ENCODE measurements at places on chromosomes 1 and 21.

DNA sequence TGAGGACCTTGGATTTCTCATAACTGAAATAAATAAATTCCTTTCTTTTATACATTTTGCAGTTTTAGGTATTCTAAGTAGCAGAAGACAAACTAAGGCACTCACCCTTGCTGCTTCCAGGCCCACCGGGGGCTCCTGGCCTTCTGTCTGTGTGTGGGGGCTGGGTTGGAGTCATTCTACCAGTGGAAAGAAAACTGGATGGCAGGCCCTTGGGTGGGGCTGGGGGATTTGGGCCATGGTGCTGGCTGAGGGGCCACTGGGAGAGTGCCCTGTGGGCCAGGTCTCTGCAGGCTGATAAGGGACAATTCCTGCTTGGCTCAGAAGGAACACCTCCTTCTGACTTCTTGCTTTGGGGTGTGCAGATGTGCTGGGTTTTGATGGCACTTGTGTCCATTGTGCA lies 54.0 kb upstream of the CSF3R start:
- no peak for DNase-seq

DNA sequence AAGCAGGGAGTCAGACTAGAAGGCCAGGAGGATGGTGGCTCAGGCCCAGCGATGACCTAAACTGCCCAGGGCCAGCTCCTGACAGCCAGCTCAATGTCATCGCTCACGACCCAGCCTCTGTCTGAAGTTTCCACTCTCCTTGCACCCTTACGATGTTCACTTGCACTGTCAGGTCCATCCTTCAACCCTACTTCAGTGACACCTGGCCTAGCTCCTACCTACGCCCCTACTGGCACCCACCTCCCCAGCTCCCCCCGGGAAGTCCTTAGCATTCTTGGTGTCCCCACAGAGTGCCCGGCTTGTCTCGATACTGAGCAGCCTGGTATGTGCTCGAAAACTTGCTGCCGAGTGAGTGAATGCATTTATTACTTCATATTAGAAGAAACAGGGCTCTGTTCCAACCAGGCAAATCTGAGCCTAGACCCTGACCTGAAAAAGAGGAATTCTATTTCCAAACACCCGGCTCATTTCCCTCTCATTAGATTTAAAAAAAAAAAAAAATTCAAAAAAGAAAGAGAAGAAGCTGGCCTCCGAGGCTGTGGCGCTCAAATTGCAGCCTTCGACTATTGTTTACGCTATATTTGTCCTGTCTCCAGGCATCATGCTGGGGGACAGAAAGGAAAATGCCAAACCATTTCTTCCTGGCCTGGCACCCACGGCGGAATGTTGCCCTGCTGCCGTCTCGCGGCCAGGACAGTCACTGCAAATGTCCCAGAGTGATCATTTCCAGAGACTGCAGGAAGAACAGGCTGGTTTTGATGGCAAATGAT lies 29.8 kb upstream of the LRRC38 start:
- DNase-seq, result no peak

DNA sequence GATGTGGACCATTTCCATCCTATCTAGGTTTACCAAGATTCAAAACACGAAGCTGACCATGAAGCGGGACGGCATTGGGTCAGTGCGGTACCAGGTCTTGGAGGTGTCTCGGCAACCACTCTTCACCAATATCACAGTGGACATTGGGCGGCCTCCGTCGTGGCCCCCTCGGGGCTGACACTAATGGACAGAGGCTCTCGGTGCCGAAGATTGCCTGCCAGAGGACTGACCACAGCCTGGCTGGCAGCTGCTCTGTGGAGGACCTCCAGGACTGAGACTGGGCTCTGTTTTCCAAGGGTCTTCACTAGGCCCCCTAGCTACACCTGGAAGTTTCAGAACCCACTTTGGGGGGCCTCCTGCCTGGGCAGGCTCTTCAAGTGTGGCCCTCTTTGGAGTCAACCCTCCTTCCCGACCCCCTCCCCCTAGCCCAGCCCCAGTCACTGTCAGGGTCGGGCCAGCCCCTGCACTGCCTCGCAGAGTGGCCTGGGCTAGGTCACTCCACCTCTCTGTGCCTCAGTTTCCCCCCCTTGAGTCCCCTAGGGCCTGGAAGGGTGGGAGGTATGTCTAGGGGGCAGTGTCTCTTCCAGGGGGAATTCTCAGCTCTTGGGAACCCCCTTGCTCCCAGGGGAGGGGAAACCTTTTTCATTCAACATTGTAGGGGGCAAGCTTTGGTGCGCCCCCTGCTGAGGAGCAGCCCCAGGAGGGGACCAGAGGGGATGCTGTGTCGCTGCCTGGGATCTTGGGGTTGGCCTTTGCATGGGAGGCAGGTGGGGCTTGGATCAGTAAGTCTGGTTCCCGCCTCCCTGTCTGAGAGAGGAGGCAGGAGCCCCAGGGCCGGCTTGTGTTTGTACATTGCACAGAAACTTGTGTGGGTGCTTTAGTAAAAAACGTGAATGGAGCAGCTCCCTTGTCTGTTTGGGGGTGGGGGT lies 864 bp upstream of the CCDC24 start:
- DNase-seq, result no peak

- DNase-seq, result no peak
These were observed 69.0 kb downstream of the DHRS3 start for GRCh38 chr1:12548973-12549459.

DNA sequence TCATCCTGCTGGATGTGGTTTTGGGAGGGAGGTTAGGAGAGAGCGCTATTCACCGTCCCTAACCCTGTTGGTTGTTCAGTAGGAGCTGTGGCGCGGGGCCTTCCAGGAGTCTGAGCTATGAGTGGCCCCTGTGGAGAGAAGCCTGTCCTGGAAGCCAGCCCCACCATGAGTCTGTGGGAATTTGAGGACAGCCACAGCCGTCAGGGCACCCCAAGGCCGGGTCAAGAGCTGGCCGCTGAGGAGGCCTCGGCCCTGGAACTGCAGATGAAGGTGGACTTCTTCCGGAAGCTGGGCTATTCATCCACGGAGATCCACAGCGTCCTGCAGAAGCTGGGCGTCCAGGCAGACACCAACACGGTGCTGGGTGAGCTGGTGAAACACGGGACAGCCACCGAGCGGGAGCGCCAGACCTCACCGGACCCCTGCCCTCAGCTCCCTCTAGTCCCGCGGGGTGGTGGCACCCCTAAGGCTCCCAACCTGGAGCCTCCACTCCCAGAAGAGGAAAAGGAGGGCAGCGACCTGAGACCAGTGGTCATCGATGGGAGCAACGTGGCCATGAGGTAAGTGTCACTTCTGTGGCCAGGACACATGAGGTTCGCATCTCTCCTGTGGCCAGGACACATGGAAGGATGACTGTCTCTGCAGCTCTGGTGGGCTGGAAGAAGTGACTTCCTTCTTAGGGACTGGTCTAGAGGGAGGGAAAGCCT lies 1.2 kb downstream of the ZC3H12A start:
- DNase-seq, result peak; percentile 25

DNA sequence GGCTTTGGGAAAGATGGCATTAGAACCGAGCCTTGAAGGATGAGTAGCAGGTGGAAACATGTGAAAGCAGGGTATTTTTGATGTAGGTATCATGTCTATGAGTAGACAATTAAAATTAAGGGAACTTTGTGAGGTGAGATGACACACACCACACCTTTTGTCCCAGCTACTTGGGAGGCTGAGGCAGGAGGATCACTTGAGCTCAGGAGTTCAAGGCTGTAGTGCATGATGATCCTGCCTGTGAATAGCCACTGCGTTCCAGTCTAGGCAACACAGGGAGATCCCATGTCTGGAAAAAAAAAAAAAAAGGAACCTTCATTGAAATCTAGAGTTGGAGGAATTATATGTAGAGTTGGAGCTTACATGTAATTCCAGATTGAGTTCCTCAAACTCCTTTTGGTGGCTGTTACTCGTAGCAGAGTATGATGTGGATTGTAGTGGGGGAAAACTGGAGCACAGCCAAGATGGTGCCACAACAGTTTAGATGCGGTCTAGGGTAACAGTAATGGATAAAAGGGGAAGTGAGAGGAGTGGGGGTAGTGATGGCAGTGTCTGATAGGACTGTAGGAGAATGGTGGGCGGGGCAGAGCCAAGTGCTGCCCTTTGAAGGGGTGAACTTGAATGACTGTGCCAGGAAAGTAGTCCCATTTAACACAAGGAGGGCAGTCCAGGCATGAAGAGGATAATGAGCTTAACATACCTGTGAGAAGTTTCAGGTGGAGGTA lies 17.4 kb downstream of the AK4 start:
- no peak for DNase-seq

- DNase-seq, result no peak
These were observed 143.9 kb downstream of the KAZN start for GRCh38 chr1:14742181-14742980.

GRCh38 chr21:21019681-21020080 lies 21.5 kb downstream of the NCAM2 start:
- no peak for DNase-seq

DNA sequence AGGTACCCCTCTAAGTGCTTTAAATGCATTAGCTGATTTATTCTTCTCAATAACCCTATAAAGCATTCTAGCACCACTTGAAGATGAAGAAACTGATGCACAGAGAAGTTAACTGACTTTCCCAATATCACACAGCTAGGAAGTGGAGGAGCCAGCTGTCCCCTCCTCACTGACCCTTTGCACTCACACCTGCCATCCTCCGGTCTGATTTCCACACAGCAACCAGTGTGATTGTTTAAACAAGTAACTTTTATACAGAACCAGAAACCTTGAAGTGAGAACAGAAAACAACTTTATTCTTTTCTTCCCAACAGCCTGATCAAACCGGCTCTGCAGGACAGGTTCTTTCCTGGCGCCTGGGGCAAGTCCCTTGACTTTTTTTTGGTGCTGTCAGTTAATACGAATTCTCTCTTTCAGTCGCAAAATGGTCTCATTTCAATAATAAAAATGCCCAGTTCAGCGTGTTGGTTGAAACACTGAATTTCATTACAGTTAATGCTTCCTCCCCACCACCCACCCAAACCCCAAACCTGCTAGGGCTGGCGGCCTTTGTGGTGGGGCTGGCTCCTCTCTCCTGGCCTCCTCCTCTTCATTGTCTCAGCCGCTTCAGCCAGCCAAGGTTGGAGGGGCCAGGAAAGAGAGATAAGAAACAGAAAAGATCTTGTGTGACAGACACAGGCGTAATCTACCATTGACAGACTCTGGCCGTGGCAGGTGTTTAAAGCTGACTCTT lies 26.4 kb upstream of the EEIG2 start:
- no peak for DNase-seq

DNA sequence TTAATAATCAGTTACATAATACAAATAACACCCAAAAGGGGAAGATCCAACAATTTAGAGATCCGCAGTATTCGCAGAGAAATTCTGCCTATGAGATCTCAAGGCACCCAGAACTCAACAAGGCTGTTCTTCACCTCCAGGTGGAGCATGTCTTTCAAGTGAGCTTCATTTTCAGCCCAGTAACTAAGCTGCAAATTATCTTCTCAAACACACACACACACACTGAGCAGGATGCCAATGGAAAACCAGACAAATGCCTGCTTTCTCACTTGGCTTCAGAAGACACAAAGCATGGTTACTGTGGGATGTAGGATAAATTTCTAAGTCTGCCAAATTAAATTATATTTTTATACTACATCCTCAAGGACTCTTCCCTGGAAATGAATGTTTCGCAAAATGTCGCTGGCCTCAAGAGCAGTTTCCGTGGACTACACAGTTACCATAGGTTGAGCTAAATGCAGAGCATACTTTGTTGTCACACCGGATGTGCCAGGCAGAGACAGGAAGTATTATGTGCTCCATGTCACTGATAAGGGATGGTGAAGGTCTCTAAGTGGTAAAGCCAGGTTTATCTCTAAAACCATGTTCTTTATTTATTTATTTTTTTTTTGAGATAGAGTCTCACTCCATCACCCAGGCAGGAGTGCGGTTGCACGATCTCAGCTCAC lies 30.3 kb downstream of the UBR4 start:
- DNase-seq, result peak; percentile 41

DNA sequence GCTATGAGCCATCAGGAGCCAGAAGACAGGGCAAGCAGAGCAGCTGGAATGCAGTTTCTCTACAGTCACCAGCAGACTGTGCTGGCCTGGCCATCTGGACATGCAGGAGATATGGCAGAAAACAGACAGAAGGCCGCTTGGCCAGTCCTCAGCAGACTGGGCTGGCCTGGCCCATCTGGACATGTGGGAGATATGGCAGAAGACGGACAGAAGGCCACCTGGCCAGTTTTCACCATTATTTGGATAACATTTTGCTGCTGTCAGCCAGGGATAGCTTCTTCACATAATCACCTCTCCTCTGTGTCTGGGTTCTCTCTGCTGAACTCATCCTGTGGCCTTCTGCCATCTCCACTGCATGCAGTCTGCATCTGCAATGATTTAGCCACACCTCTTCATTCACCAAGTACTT lies 25.0 kb upstream of the CACYBP start:
- no peak for DNase-seq

DNA sequence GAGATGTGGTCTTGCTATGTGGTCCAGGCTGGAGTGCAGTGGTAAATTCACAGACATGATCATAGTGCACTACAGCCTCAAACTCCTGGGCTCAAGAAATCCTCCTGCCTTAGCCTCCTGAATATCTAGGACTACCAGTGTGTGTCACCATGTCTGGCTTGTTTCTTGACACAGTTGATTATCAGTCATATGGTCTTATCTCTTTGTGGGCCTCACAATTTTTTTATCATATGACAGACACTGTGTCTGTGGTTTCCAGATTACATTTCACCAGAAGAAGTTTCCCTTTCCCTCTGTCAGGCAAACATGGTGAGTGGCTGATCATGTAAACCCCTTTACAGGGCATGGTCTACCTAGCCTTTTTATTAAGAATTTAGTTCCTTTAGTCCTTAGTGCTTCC lies 96.1 kb downstream of the HFM1 start:
- no peak for DNase-seq

GRCh38 chr1:206868264-206868663 lies 2.8 kb downstream of the IL20 start:
- no peak for DNase-seq

GRCh38 chr1:179226738-179227137 lies 2.7 kb downstream of the ABL2 start:
- no peak for DNase-seq

DNA sequence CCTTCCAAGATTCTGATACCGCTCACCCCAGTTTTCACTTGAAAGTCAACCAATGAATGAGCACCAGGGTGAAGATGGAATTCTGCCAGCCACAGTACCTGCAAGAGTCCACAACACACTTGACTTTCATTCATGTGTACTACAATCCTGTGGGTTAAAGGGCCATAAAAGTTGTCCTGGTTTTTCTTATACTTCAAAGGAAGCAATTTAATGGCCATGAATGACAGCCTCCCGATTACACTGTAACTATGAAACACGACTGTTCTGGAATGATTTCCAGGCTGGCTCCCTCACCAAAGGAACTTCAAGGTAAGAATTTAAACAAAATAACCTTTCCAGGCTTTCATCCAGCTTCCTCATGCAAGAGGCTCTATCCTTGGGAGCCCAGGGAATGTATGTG lies 502.8 kb downstream of the SMYD3 start:
- no peak for DNase-seq

- DNase-seq, result no peak
These were observed 7.0 kb upstream of the PLEKHA6 start for GRCh38 chr1:204366759-204367158.
